ENCODE measurements at places on chromosomes 2 and 18.

DNA sequence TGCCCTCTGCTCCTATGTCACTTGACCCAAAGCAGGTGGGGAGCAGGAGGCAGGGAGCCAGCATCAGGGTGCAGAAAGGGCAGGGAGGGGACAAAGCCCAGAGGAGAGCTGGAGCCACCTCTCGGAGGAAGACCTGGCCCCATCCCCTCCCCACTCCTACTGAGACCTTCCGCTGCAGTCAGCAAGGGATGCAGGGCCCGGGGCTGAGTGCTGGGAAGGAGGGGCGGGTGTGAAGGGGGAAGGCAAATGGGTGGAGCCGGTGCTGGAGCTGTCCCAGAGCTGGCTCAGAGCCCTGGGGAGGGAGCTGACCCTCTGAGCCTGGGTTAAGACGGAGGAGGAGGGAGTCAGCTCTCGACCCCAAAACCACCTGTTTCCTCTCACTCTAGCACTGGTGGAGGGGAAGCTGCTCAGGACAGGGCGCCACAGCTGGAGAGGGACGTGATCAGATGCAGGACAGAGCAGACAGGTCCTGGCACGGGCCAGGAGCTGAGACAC, 33.8 kb downstream of the HS1BP3 start:
- no peak for DNase-seq

DNA sequence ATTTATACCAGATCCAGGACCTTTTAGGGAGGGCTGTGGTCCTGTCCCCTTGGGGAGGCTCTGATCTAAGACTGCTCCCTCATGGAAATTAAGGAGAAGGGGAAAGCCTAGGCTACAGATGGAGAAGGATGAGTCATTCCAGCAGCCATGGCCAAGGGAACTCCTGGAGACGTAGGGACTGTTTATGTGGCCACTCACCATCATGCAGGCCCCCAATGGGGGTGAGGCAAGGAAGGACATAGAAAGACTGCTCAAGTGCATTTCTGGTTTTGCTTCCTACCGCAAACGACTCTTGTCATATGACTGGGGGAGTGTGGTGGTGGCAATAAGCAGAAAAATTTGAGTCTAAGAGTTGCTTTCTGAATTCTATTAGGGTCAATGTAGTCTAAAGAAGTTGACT, 54.0 kb upstream of the CYP1B1 start:
- DNase-seq: no peak

DNA sequence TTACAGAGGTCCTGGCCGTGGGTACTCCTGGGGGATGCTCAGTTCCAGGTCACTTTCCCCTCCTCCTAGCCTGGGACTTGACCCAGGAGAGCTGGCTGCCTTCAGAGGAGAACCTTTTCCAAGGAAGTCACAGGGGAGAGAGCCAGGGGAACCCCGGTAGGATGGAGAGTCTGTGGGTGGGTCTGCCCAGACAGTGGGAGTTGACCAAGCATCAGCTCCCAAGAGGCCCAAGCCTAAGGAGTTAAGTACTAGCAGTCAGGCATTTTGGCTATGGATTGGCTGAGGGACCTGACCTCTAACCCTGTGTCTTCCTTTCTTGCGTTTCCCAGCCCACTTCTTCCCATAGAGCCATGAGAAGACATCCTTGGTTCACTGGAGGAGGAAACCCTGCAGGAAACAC, 48.8 kb upstream of the PLB1 start:
- DNase-seq: no peak

DNA sequence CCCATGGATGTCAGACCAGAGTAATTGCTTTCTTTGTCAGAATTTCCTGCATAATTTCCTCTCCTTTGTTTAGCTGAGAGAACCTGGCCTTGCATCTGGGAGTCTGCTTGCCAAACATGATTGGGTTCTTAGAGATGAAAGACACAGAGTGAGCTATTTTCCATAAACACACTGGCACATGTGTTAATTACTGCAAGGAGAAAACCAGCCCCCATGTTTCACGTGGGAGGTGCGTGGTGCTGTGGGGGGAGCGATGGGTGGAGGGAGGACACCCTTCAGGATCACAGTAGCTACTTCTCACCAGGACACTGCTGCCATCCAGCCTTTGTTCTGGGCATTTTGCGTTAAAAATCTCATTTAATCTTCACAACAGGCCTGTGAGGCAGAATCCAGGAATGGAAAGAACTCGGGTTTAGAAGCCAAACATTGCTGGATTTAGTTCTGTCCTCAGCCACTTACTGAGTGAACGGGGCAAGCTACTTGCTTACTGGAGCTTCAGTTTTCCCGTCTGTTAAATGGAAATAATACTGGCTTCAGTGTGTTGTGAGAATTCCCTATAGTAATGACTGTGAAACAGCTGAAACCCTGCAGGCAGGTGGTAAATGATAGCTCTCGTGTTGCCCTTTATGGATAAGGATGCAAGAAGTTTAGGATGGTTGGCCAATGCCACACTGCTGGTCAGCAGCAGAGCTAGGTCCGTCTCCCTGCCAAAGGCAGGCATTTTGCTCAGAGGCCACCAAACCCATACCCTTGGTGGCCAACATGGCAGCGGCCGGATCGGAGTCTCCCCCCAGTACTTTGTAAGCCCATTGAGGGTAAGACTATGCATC, 100.1 kb upstream of the ASAP2 start:
- no peak for DNase-seq

All from GM12878 (cell line).